Stimulated activated CD8-positive, alpha-beta memory T cell treated with anti-CD3 and anti-CD28 coated beads, Interleukin-12 subunit alpha, Interleukin-12 subunit beta, amount 100 ng/mL, for 1 hour (primary cell): ENCODE measurements at places on chromosomes 3 and 15.

DNA sequence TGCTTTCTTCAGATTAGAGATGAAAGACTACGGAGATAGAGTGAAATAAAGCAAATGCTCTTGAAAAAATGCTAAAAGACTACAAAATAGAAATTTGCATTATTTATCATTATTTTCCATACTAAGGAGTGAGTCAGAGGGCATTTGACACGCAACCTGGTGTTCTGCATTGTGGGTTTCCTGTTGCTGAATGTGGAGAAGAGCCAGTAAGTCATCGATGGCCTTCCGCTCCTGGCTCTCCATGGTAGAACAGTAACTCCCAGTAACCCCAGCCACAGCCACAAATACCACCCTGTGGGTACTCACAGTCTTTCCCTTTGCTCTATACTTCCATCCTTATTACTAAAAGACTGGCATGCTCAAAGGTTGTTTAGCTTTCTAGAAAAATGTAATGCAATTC lies 61.5 kb downstream of the CGGBP1 start:
- DNase-seq = peak; percentile 11

DNA sequence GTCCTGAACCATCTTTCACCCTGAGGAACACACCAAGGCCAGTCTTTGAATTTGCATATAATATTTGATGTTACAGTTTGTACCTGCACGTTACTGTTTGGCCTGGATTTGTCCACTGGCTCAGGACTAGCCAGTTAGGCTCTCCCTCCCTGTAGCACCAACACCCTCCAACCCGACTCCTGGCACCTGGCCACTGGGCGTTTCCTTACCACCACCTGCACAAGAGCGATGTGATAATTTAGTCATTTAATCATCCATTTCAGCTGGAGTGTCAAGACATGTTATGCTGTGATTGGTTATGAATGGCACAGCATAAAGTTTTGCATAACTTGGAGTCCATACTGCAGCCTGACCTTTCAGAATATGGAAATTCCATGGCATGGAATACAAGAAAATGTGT lies 242.4 kb downstream of the KCNMB2 start:
- no peak for DNase-seq

- DNase-seq = no peak
Observed at GRCh38 chr3:106466881-106467280, 598.1 kb upstream of the CBLB start.

GRCh38 chr3:124174910-124175874 lies 183.3 kb upstream of the ROPN1 start:
- no peak for DNase-seq

DNA sequence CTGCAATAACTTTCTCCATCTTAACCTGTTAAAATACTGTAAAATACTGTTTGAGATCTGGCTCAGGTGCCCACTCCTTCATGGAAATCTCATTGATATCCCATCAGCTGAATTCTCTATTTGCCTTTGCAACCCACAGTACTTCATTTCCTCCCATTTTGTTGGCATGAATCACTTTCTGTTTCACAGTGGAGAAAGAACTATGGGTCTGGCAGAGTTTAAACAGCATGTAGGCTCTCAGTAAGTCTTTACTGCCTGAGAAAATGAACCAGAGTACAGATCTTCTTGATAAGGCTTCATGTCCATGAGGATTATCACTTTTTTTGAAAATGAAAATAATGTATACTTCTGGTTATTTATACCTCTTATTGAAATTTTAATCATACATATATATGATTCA lies 245.9 kb downstream of the NAALADL2 start:
- DNase-seq = no peak

DNA sequence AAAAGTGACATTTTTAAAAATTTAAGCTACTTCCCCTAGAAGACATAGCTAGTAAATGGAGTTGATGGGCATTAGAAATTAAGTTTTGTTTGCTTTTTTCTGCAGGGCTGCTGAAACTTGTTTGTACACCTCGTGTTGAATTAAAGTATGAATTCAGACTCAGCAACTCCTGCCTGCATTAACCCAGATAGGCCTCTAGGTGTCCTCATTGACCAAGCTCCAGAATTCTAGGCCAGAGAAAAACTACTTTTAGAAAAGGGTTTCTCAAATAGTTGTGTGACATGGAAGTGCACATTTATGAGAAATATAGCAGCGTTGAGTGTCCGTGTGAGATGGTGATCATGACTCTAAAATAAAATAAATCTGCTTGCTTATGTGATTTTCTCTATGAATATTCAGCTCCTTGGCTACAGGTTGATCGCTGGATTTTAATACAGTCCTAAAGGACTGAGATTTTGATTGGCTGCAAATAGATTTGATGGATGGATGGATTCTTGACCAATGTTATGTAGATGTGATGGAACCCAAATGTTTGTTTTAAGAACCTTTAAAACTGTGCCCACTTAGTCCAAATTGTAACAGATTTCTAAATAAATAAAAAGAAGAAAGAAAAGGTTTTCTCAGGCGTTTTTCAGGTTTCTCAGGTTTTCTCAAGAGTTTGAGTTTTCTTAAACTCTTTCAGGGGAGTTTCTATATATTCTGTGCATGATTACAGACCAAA lies 39.4 kb upstream of the LMOD3 start:
- no peak for DNase-seq

DNA sequence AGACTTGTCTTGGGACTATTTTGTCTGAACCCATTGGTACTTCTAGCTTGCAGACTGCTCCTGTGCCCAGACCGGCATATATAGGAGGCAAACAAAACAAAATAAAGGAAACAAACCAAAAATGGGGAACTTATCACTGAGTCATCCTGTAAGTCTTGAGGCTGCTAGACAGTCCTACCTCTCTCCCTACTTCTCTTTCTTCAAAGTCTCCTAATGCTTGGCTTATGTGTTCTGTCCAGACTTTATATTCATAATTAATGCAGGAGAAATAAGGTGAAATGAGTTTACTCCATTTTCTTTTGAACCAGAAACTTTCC lies 266.2 kb downstream of the ZNF385D start:
- DNase-seq = no peak

- peak; percentile 4 for DNase-seq
Observed at GRCh38 chr3:184154885-184155643, at the start of gene DVL3. Gene DVL3, plus strand, starts transcription at chr3:184155377. Its CDS starts 259 bp downstream, at chr3:184155636.

DNA sequence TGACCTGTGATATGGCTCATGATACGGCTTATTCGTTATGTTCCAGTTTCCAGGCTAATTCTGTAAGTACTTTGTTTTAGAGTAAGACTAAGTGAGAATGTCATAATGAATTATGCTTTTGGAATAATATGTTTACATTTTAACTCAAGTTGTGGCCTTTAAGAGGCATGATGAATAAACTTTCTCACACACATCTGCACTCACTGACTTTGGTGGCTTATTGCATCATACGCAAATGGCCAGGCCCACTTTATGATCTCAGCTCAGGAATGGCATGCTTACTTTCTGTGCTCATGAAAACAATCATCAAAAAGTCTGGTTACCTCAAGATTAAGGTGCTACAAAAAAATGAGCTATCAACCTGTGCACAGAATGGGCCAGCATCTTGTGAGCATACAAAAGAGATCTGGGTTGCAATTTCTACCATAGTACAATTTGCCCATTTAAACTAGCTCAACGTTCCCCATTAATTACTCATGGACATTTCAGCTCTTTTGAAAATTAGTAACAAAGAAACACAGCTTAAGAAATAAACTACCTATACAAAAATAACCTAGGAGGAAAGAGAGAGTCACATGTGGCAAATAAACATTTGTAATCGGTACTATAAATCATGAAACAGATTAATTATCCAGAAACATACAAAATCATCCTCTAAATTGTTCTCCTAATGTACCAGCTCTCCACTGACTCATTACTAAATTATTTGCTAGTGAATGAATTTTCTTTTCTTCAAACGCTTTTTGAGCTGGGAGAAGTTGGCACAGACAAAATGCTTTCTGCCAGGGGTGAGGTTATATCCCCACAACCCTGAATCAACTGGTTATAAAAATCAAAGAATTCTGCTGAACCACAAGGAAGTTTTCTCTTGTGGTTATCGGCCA lies 439.0 kb upstream of the ADAMTS9 start:
- DNase-seq = no peak

DNA sequence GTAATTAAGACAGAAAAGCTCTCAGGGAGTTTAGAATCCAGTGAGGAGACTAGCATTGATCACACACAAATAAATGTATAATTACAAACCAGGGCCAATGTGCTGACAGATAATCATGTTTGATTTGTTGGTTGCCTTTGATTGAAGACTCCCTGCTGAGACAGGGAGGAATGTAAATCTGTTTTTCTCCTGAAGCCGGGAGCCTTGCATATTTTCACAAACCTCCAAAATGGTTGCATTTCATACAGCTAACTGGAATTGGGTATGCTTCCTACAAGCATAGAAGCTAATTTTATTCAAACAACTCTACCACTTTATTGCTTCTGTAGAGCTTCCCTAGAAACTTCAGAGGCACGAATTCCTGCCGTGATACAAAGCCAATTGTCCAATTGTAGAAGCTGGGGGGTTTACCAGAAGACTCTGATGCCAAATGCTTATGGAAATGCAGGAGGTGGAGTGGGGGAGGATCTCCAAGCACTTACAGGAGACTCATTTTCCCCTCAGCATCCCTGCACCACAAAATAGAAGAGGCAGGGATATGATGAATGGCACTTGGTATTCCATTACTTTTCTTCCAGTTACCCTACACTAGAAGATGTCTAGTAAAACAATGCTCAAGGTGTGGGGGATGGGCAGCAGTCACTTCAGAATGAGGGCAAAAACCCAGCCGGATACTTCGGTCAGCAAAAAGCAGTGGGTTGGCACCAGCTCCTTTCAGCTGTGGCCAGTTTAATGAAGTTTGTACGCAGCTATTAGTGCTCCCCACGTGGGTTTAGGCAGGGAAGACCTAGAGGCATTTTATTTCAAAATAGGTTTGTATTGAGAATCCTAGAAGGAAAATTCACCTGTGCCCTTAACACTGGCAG lies 11.4 kb upstream of the MEX3B start:
- DNase-seq = no peak

DNA sequence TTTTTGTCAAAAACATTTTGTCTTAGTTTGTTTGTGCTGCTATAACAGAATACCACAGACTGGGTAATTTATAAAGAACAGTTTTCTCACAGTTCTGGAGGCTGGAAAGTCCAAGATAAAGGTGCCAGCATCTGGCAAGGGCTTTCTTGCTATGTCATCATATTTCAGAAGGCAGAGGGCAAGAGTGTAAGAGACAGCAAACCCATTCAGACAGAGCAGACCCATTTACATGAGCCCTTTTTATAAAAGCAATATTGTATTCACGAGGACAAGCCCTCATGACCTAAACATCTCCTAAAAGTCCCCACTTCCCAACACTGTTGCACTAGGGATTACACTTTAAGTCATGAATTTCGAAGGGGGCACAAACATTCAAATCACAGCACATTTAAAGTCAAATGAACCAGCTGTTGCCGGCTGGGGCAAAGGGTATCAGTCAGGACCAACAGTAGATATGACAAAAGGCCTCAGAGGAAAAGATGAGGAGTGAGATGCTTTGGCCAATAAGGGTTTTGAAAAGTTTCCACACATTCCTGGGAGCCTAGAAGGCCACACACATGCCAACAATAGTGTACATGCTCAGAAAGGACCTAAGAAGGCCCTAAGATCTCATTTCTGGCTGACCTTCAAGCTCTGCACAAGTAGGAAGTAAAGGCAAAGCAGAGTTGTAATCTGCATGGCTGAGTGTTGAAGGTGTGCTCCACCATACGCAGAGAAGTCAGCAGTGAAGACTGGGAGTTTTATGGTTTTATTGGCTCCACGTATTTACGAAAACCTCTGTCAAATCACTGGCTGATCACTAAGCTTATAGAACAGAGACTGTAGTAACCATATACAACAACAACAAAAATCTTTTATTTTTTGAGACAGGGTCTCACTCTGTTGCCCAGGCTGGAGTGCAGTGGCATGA lies 37.9 kb downstream of the UQCC5 start:
- no peak for DNase-seq
